Esophagus muscularis mucosa (tissue), 4 donors: ENCODE measurements at places on chromosomes 1 and 21.

DNA sequence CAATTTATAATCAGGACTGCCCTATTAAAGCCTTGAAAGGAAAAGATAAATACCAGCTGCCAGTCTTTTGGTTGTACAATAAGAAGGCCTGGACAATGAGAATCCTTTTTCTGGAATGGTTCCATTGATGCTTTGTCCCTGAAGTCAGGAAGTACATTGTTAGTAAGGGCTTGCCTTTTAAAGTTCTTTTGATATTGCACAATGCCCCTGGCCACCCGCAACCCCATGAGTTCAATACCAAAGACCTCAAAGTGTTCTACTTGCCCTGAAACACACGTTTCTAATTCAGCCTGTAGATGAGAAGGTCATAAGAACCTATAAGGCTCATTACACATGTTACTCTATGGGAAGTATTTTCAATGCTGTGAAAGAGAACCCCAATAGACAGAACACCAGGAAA is 112.1 kb downstream of the OLFM3 start:
- DNase-seq = no peak

DNA sequence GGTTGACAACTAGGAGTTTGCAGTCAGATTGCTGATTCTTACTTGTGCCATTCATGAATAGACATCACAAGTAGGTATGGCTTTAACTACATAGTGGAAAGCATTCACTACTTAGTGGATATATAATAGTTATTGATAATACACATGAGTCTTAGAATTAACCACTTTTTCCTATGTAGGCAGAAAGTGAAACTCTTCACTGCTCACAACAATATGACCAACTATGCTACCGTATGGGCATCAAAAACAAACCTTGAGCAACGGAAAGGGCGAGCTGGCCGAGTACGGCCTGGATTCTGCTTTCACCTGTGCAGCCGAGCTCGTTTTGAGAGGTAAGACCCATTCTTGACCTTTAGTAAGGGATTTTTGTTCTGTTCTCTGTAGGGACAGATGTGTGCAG is 38.7 kb downstream of the DHX9 start:
- no peak for DNase-seq

DNA sequence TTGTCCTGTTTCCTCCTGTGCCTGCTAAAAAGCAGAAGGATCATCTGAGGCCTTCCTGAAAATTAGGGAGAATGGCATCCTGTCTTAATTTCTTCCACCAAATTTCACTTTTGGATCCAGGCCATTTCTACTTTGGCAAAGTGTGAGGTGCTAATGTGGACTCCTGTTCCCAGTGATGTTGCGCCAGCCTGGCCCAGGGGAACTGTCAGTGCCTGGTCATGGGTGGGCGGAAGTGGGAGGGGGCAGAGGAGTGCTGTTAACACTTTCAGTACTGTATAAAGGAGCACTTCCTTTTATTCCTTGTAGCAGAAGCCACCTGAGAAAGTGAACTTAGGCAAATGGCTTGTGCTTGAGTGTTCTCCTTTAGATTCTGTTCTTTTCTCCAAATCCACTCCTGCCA is 19.9 kb downstream of the ELAPOR1 start:
- no peak for DNase-seq

DNA sequence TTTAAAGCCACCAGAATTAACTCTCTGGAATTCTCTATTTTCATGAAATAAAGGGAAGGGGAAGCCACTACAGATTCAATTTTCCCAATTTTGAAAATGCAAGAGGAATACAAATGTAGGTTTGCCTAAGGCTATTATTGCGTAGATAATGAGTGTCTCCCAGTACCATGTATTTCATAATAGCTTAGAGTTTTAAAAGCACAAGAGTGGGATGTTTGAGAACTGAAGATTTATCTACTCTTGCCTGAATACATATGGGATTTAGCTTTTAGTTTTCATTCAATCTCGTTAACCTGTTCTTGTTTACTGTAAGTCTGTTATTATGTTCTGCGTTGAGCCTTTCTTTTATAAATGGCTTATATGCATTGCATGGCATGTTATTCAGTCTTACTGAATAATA is 795.1 kb downstream of the BRINP3 start:
- DNase-seq = no peak

DNA sequence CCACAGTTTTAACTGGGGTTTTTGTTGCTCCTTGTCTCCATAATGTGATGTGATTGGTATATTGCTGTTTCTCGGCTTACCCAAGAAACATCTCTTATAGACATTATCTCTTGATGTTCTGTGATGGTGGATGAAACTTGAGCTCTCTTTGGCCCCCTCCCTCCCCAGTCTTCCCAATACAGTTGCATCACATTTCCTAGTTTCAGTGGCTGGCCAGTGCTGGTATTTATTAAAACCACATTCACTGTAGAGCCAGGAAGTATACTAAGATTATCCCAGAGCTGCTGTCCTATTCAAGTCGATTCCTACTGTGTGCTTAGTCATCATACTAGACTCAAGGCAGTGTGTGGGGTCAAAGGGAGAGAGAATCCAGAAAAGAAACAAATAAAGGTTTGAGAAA is 244.4 kb downstream of the KAZN start:
- DNase-seq = no peak

GRCh38 chr1:246317332-246318035 is 189.6 kb downstream of the SMYD3 start:
- DNase-seq = no peak

DNA sequence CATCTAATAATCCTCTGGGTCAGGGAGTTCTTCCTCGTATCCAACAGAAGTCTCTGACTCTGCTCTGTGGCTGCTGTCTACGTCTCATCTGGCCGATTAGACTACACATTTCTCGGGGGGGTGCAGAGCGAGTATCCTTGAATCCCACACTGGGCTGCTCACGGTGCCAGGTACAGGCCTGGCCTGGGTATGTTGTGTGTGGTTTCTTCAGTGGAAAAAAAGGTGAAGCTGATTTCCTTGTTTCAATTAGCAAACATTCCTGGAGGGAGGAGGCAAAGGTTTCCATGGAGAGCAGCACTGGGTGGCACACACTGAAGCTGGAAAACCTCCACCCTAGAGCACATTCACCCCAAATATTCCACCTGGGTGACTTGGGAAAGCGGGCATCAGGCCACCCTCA is 2.0 kb upstream of the RAB7B start:
- no peak for DNase-seq

DNA sequence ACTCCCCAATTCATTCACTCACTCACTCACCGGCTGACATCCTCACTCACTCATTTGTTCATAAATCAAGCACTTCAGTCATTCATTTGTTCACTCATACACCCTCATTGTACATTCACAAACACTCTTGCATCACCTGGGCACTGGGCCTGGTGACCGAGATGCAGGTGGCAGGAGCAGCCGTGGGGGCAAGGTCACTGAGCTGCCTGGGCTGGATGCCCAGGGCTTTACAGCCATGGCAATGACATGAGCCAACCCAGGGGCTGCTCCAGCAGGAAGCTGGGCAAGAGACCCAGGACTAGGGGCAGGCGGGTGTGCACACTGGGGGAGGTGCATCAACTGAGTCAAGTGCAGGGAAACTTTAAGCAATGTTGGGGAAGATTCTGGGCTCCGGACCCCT is 113.6 kb upstream of the IGSF21 start:
- no peak for DNase-seq

DNA sequence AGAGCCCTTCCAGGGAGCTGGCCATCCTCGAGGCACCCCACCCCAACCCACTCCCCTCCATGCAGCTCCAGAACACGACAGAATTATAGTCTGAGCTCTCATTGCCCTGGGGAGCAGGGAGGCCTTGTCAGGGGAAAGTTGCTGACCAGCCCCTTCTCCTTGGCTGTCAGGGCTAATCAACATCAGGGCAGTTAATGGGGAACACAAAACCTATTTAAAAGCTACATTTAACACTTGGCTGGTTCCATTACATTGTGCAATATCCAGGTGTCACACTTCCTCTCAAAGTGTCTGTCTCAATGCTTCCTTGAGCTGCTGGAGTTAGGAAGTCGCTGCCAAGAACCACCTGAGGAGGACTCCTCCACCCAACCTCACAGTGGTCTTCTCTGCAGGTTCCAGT is 111.8 kb upstream of the GRIK3 start:
- DNase-seq = peak; percentile 64
